ENCODE measurements at places on chromosomes 11 and 22.
A peak's percentile ranks its signal among the peaks of the same experiment; 100 is the strongest.

DNA sequence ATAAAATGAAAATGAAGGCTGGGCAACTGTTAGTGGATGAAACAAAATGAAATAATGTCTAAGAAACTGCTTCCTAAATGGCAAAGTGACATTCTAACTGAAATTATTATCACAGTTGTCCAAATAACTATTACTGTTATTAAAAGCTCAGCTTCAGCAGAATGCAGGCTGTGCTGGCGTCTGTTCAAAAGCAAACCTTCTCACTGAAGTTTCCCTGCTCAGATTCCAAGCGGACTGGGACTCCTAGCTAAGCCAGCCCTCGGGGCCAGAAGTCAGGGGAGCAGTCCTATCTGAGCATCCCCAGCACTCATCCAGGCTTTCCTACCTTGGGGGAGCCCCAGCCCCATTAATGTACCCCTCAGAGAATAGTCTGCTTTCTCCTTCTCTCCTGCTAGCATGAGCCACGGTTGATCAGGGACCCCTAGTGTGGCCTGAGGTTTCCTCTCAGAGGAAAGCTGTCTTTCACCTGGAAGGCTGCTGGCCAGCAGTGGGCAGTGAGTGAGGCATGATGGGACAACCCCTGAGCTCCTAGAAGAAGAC, 1167.3 kb downstream of the TBC1D22A start:
- H3K4me1 ChIP-seq, result no peaks in the 10 kb centered on the region
- no peak for DNase-seq
- H3K27me3 ChIP-seq, result no peaks in the 10 kb centered on the region
- no peak overlapping the region for H3K27ac ChIP-seq

DNA sequence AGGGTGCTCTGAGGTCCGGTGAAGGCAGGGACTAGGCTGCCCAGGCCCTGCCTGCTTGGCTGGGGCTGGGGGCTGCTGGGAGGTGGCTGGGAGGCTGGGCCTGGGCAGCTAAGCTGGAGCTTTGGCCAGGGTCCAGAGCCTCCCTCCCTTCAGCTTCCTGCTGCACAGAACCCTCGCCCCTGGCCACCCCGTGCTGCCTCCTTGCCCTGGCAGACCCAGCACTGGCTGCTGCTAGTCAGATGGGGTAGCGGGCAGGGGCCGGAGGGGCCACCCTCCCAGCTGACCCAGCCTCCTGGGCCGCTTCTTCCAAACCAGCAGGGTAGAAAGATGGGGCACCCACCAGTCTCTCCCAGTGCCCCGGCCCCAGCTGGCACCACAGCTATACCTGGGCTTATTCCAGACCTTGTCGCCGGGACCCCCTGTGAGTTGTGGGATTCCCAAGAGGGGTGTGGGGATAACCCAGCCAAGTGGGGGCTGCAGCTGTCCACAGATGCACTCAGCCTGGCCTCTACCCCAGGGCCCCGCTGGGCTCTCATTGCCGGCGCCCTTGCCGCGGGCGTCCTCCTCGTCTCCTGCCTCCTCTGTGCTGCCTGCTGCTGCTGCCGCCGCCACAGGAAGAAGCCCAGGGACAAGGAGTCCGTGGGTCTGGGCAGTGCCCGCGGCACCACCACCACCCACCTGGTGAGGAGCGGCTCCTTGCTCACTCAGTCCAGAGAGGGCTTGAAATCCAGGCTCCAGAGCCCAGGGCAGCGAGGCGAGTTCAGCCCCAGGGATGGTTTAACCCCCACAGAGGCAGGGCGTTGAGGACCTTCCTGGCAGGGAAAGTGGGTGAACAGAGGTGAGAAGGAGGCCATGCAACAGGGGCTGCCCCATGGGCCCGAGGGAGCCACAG, at the start of gene SYT8:
SYT8 (plus strand) TSS at position 212 of the 892 bp plus-strand sequence; CDS start at position 328, 116 bp downstream.
- no peak within 1 kb of the TSS for H3K4me3 ChIP-seq
- no peak within 1 kb of the TSS for H3K27ac ChIP-seq
- H3K4me1 ChIP-seq, result peaks cover 23% of the 10 kb centered on the region
- no peaks in the 10 kb centered on the region for H3K27me3 ChIP-seq

- no peaks in the 10 kb centered on the region for H3K36me3 ChIP-seq
- H3K4me1 ChIP-seq, result no peaks in the 10 kb centered on the region
- H3K27me3 ChIP-seq, result no peaks in the 10 kb centered on the region
- DNase-seq, result no peak
- peak overlapping the region; percentile 37 for H3K27ac ChIP-seq
- H3K4me3 ChIP-seq, result peak overlapping the region; percentile 38
These were observed 43.3 kb upstream of the EP300 start for GRCh38 chr22:41048791-41049717.

GRCh38 chr11:34823197-34823596, 93.0 kb downstream of the APIP start:
- H3K4me3 ChIP-seq, result no peak overlapping the region
- H3K27me3 ChIP-seq, result no peaks in the 10 kb centered on the region
- no peak overlapping the region for H3K27ac ChIP-seq
- H3K36me3 ChIP-seq, result no peaks in the 10 kb centered on the region
- DNase-seq, result no peak

GRCh38 chr11:44916801-44917385, 33.8 kb downstream of the TP53I11 start:
- no peaks in the 10 kb centered on the region for H3K4me1 ChIP-seq
- no peak overlapping the region for H3K4me3 ChIP-seq
- DNase-seq, result no peak
- no peaks in the 10 kb centered on the region for H3K36me3 ChIP-seq
- no peaks in the 10 kb centered on the region for H3K27me3 ChIP-seq
- no peak overlapping the region for H3K27ac ChIP-seq

DNA sequence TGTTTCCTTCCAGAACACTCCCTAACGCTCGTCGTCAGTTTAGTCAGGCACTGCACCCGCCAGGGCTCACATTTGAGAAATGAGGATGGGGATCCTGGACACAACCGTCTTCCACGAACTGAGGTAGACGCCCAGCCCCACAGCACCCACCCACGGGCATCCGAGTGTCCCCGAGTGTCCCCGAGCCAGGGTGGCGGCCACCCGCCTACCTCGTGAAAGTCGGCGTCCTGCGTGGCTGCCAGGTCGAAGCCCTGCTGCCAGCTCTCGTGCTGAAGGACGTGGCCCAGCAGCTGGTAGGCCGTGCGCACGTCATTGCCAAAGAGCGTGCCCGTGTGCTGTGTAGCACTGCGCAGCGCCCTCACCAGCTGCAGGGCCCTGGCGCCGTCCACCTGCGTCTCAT, 53.6 kb downstream of the TRMU start:
- H3K4me3 ChIP-seq, result no peak overlapping the region
- no peak overlapping the region for H3K27ac ChIP-seq
- H3K4me1 ChIP-seq, result no peaks in the 10 kb centered on the region
- no peaks in the 10 kb centered on the region for H3K27me3 ChIP-seq
- H3K36me3 ChIP-seq, result no peaks in the 10 kb centered on the region

- no peak overlapping the region for H3K27ac ChIP-seq
- H3K36me3 ChIP-seq, result no peaks in the 10 kb centered on the region
- no peaks in the 10 kb centered on the region for H3K27me3 ChIP-seq
- DNase-seq, result no peak
- H3K4me3 ChIP-seq, result no peak overlapping the region
These were observed 1.8 kb upstream of the SHISAL1 start for GRCh38 chr22:44314425-44315067.

GRCh38 chr22:45216133-45217003, 24.3 kb downstream of the KIAA0930 start:
- H3K36me3 ChIP-seq, result no peaks in the 10 kb centered on the region
- no peaks in the 10 kb centered on the region for H3K27me3 ChIP-seq
- H3K4me3 ChIP-seq, result no peak overlapping the region
- no peak for DNase-seq
- H3K27ac ChIP-seq, result no peak overlapping the region

- H3K27me3 ChIP-seq, result no peaks in the 10 kb centered on the region
- H3K27ac ChIP-seq, result no peak overlapping the region
- H3K4me1 ChIP-seq, result peaks cover 5% of the 10 kb centered on the region
- no peak for DNase-seq
- H3K4me3 ChIP-seq, result no peak overlapping the region
- no peaks in the 10 kb centered on the region for H3K36me3 ChIP-seq
These were observed 108.9 kb upstream of the CLMP start for GRCh38 chr11:123303924-123304323.

GRCh38 chr22:31288496-31289240, 3.6 kb downstream of the PIK3IP1 start:
- H3K4me1 ChIP-seq, result peaks cover 7% of the 10 kb centered on the region
- no peaks in the 10 kb centered on the region for H3K27me3 ChIP-seq
- H3K36me3 ChIP-seq, result peaks cover 52% of the 10 kb centered on the region
- no peak overlapping the region for H3K4me3 ChIP-seq

- H3K27me3 ChIP-seq, result no peaks in the 10 kb centered on the region
- no peak overlapping the region for H3K4me3 ChIP-seq
- DNase-seq, result no peak
- no peaks in the 10 kb centered on the region for H3K36me3 ChIP-seq
- H3K4me1 ChIP-seq, result no peaks in the 10 kb centered on the region
These were observed 88.7 kb downstream of the C11orf58 start for GRCh38 chr11:16827139-16827538.

- H3K4me1 ChIP-seq, result no peaks in the 10 kb centered on the region
- DNase-seq, result peak; percentile 39
- no peaks in the 10 kb centered on the region for H3K36me3 ChIP-seq
- H3K27me3 ChIP-seq, result no peaks in the 10 kb centered on the region
- no peak overlapping the region for H3K27ac ChIP-seq
These were observed 17.2 kb downstream of the MYEOV start for GRCh38 chr11:69310934-69311766.

DNA sequence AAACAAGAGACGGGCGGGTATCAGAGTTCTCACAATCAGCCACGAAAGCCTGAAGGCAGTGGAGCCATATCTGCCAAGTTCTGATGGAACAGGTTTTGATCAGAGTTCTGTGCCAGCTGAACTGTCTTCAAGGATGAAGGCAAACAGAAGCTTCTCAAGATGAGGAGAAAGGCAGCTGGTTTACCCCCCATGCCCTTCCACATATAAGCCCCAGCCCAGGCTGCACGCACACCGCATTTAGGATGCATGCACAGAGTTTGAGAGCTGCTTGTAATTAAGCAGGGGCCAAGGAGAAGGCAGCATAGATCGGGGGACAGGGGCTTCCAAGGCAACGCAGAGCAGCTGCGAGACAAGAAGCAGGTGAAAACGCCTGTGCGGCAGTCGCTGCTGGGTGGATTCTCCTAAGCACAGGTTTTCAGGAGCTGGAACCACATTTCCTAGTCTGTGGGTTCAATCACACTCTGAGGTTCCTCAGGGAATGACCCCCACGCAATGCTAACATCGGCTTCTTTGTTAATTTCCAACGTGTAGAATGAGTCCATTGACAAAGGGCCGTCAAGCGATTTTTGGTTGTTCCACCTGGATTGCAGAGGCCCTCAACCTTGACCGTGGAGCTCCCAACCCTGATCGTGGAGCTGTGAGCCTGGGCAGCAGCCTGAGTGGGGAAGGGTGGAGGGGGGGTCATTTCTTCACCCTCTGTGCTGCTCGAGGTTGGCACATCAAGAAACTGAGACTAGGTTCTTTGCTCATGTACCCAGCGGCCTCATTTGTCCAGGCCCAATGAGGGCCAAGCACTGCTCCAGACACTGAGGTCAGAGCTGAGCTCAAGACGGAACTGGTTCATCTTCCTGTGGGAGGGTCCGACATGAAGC, 81.7 kb upstream of the SHISAL1 start:
- no peaks in the 10 kb centered on the region for H3K27me3 ChIP-seq
- DNase-seq, result peak; percentile 13
- no peaks in the 10 kb centered on the region for H3K36me3 ChIP-seq
- no peak overlapping the region for H3K27ac ChIP-seq

DNA sequence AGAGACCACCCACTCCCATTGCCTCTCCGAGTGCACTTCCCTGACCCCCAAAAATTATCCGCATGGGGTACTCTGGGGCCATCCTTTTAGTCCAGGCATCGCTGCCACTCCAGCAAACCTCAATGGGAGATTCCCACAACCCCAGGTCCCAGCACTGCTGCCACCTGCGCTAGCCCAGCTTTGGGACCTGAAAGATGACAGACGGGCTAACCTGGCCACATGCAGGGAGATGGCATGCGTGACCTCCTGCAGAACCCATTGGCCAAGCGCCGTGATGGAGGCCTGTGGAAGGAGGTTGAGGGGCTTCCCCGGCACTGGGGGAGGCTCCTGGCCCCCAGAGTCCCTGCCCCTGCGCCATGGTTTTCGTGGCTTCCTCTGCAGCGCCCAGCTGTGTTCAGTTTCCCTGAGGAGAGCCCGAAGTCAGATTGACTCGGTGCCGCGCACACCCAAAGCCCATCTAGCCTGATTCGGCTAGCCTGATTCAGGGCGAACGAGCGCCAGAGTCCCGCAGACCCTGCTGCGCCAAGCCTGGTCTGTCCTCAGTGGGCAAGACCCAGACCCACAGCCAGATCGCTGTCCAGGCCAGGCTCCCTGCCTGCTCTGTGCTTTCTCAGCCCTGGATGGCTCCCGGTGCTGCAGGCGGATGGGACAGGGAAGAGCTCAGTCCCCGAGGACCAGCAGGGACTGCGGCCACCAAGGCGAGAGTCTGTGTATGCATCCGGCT, 751 bp upstream of the WNT7B start:
- DNase-seq, result no peak
- H3K4me3 ChIP-seq, result peak overlapping the region; percentile 30
- peaks cover 15% of the 10 kb centered on the region for H3K4me1 ChIP-seq
- H3K27ac ChIP-seq, result no peak overlapping the region

- H3K36me3 ChIP-seq, result no peaks in the 10 kb centered on the region
- H3K27me3 ChIP-seq, result no peaks in the 10 kb centered on the region
- H3K27ac ChIP-seq, result no peak overlapping the region
- H3K4me3 ChIP-seq, result no peak overlapping the region
These were observed 11.6 kb downstream of the JAML start for GRCh38 chr11:118213201-118213600.

DNA sequence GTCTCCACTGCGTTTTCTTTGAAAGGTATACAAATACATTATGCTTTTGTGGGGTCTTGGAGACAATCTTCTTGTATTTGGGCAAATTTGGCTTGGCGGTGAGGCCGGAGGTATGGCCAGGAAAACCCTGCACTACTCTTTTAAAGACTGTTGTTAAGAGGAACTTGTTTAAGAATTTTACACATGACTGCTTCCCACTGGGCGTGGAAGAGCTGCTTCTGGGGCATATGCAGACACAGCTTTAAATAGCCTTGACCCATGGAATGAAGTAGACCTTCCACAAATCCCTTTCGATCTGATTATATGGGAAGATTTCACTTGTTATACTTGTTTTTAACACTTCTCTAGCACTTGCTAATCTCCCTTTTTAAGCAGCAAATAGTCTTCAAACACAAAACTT, 453.6 kb downstream of the MN1 start:
- DNase-seq, result no peak
- no peaks in the 10 kb centered on the region for H3K4me1 ChIP-seq
- no peak overlapping the region for H3K4me3 ChIP-seq
- H3K36me3 ChIP-seq, result no peaks in the 10 kb centered on the region
- H3K27me3 ChIP-seq, result no peaks in the 10 kb centered on the region
- H3K27ac ChIP-seq, result no peak overlapping the region

DNA sequence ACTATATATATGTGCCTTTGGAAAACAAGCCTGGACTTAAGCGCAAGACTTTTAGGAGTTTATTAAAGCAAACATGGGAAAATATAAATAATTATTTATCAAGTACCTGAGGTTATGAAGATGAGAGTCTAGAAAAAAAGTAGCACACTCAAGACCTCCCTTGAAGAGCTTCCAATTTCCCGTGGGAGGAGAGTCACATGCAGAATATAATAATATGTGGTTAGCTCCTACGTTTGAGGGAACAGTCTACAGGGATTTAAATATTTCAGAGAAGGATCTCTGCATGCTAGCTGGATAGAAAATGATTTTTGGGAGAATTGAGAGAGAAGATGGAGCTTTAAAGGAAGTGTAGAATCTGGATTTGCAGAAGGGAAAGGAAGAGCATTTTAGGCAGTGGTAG, 183.8 kb downstream of the SWAP70 start:
- H3K36me3 ChIP-seq, result peaks cover 3% of the 10 kb centered on the region
- H3K27me3 ChIP-seq, result no peaks in the 10 kb centered on the region
- H3K4me1 ChIP-seq, result no peaks in the 10 kb centered on the region
- H3K4me3 ChIP-seq, result no peak overlapping the region

- no peaks in the 10 kb centered on the region for H3K4me1 ChIP-seq
- H3K36me3 ChIP-seq, result no peaks in the 10 kb centered on the region
- no peaks in the 10 kb centered on the region for H3K27me3 ChIP-seq
- H3K27ac ChIP-seq, result no peak overlapping the region
These were observed 65.7 kb upstream of the APOA1 start for GRCh38 chr11:116903090-116903489.

Measured in ascending aorta (tissue), 2 donors.